Right cardiac atrium (tissue), 5 donors: ENCODE measurements at places on chromosomes 6 and 20.
A peak's percentile ranks its signal among the peaks of the same experiment; 100 is the strongest.

GRCh38 chr20:48626226-48626937 is 201.4 kb downstream of the PREX1 start:
- no peak for DNase-seq

GRCh38 chr6:105991561-105992314 is 94.4 kb upstream of the PRDM1 start:
- no peak for DNase-seq

GRCh38 chr6:1890071-1890470 is 280.4 kb downstream of the FOXC1 start:
- DNase-seq: no peak

- DNase-seq: no peak
Measured at GRCh38 chr20:20248620-20249200, 119.2 kb upstream of the INSM1 start.

GRCh38 chr6:35096129-35096862 is 44.8 kb downstream of the TCP11 start:
- DNase-seq: no peak

DNA sequence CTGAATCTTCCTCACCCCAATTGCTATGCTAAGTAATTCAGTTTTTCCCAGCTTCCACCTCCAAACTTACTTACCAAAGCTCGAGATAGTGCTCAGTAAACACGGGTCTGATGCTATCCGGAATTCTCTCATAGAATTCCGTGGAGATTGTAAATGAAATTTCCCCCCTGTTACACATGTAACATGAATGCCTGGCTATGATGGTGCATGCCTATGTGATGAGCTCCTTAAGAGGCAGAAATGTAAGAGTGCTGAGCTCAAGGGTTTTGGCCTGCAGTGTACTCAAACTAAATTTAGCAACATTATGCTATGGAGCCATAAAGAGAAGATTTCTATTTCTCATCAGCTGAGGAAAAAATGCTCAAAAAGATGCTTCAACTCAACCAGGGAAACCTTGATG is 133.4 kb upstream of the FUT9 start:
- no peak for DNase-seq

DNA sequence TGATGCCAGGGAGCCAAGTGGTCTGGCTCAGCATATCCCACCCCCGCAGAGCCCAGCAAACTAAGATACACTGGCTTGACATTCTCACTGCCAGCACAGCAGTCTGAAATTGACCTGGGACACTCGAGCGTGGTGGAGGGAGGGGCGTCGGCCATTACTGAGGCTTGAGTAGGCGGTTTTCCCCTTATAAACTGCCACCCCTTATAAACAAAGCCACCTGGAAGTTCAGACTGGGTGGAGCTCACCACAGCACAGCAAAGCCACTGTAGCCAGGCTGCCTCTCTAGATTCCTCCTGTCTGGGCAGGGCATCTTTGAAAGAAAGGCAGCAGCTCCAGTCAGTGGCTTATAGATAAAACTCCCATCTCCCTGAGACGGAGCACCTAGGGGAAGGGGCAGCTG is 19.4 kb downstream of the TINAG start:
- no peak for DNase-seq

DNA sequence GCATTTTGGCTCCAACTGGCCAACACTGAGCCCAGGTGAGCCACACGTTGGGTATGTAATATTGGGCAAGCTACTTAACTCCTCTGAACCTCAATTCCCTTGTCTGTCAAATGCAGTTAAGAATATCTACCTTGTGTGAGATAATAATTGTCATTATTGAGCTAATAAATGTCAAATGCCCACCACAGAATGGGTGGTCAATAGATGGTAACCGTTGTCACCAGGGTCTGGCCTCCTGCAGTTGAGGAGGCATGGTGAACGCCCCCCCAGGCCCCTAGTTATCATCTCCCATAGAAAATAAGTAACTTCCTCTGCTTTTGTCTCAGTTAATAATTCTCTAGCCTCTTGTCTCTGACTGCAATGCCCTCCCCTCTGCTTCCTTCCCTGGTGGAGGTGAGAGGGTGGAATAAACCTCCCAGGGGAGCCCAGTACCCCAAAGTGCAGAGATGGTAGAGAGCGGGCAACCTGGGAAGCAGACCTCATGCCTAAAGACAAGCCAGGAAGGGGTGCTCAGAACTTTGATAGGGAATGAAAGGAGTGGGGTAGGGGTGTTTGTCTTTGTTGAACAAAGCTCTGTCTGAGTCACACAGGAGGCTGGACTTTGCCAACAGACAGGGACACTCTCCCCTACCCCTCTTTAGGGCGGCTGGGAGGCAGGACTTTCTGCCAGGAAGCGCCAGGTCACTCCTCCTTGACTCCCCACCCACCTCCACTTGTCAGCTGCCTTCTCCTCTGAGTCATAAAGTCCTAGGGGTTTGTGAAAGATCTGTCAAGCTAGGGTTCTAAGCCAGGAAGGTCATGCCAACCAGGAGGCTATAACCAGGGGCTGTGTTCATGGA is 1.3 kb upstream of the UNC5CL start:
- DNase-seq: no peak

GRCh38 chr20:38870733-38871559 is 55.3 kb upstream of the FAM83D start:
- DNase-seq: peak; percentile 64

DNA sequence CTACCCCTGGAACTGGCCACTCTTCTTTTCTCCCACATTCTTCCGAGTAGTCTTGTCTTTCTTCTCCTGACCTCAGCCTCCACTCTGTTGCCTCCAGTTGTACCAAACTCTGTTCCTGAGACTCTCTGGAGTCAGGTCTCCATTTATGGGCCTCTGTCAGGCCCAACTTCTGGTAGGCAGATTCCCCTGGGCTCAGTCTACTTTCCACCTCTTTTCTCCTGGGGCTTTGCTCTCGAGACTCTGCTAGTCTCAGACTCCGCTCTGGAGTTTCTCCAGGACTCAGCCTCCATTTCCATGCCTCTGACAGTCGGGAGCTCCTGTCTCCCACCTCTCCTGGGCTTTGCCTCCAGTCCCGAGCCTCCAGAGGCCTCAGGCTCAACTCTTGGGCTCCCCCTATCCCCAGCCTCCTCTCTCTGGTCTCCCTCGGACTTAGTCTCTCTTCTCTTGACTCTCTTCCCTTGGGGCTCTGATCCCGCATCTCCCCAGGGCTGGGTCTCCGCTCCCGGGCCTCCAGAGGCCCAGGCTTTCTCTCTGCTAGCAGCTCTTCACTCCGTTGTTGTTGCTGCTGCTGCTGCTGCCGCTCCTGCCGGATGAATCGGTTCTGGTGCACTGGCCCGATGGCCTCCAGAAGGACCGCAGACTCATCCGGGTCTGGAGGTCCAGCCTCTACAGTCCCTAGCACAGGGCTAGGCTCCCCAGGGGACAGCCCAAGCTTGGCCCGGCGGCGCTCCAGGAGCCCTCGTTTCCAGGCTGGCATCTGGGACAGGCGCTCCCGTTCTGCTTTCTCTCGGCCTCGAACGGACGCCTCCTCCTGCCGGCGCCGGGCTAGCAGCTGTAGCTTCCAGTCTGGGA is 1.1 kb downstream of the PPP1R18 start:
- peak; percentile 74 for DNase-seq

GRCh38 chr6:42339991-42340401 is 111.7 kb downstream of the TRERF1 start:
- no peak for DNase-seq

GRCh38 chr6:154371281-154371680 is 14.7 kb upstream of the IPCEF1 start:
- DNase-seq: no peak

DNA sequence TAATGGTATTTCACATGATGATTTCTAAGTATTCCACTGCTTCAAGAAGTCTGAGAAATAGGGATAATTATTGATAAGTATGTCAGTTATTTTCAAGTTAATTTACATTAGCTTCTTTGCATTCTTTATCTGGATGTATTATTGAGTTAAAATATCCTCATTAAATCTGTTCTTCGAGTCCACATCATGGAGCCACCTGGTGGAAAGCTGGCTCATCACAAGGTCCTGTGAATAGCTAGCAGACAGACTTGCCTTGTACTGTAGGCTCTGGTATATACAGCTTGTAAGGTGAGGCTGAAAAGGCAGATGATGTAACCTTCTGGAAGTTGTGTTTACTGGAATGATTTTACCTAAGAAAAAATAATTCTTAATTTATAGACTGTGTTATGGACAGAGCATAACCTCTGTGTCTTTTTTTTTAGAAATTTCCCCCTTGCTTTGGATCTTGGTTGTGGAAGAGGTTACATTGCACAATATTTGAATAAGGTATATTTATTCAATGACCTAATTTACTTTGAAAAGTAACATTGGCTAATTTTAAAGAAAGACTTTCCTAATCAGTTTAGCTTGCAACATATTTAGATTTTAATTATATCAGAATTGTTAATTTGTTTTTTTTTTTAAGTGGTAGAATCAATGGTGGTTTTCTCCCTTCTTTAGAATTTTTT is 3.5 kb downstream of the NDUFAF5 start:
- DNase-seq: peak; percentile 45

- DNase-seq: no peak
Measured at GRCh38 chr6:136524339-136524935, 25.8 kb downstream of the MAP7 start.

DNA sequence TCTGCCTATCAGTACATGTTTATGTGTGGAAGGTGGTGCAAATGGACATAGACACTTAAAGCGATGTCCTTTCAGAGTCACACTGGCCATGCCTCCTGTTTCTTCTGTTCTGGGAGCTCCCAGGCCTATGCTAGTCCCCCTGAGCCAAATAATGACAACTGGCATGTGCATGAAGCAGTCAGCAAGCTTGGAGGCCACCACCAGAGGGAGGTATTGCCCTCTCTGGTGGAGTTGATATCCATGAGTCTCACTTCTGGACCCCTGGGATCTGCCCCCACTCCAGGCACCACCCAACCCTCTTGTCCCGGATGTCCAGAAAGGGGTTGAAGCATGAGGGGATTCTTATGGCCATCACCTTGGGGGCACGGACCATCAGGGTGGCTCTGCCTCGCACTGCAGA is 172.2 kb downstream of the AIG1 start:
- DNase-seq: peak; percentile 67

DNA sequence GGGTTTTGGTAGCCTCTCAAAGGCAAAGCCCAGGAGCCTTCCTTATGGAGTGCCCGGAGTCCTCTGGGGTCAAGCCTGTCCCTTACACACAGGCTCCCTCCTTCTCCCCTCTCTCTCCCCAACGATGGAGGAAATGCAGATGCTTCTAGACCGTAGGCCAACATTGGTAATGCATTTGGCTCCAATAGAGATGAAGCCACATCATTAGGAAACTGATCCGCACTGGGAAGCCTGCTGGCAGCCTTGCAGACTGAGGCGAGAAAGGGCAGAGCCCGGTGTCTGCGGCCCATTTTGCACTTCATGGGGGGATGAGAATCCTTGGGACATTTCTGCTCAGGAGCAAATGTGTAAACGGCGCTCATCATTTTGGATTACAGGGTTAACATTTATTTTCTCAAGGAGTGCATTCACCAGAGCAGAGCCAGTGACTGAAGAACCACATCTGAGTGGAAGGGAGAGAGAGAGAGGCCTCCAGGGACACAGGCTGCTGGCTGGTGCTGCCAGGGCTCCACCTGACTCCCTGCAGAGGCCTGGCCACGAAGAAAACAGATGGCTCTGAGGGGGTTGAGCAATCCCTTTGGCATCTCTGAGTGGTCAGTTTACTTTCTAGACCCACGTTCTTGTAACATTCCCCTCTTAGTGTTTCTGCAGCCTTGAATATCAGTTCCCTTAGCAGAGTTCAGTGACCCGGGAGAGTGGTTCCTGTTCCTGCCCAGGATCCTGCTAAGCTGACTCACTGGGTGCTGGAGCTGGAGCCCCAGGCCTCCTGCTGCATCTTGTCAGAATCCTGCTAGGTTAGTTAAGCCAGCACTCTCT is 4.4 kb upstream of the CST3 start:
- DNase-seq: peak; percentile 65

DNA sequence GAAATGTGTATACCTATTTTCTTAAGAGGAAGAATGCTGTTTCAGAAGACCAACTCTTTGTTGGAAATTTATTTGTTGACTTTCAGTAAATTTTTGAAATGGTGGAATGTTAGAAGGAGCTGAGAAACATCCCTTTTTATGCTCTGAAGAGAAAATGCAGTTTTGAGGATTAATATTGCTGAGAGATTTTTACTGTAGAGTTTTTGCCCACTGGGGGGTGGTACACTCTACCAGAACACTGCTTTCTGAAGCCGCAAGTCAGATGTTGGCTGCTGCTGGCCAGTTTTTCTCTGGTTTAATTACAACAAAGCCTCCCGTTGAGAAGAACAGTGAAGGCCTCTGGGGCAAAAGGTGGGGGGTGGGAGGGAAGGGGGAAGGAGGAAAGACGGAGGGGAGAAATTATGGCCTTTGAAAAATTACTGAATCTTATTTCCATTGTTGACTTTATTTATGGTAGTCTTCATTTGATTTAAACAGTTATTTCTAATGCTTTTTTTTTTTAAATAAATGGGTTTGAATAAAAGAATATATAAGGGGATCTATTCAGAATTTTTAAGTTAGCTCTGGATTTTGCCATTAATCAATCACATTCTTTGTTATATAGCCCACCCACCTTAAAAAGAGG is 3.0 kb downstream of the FLRT3 start:
- no peak for DNase-seq

GRCh38 chr6:164185471-164185871 is 771.0 kb downstream of the QKI start:
- DNase-seq: no peak

DNA sequence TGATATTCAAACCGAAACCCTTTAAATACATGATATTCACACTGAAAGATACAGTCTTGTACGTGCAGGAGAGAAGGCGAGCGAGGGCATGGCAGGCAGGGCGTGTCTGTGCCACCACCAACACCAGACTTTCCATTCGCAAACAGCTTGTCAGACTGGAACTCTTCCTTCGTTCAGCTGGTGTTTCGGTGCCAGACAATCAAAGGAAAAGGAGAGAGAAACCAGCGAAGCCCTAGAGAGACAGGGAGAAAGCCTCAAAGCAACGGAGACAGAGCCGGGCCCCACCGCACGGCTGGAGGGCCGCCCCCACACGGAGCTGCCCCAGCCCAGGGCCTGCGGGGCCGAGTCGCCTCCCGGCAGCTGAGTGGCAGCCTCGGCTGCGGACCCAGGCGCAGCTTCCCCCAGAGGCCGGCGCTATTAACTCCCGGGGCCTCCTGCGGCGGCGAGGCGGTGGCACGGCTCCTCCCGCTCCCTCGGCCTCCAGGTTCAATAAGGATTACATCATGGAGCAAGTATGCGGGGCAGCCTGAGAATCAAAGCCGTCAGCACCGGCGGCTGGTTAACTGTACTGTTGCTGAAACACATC is 32.1 kb upstream of the NR2E1 start:
- DNase-seq: peak; percentile 79

DNA sequence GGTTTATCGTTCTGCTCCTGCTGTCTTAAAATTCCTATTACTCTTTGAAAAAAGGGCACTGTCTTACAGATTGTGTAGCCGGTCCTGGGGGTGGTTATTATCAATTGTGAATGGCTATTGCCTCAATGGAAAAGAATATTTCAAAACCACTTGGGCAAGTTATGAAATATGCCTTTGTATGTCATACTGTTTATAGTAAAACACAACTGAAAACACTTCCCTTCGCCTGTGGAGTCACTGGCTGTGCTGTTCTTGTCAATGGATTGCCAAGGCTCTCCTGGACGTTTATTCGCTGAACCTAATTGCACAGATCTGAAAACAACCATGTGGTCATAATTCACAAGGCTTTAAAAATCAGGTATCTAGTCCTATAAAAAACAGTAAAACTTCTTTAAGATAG is 47.8 kb upstream of the TAGAP start:
- DNase-seq: no peak

GRCh38 chr20:25237610-25238318 is 10.1 kb upstream of the PYGB start:
- peak; percentile 66 for DNase-seq

- no peak for DNase-seq
Measured at GRCh38 chr6:101394936-101395335, 1.4 kb downstream of the GRIK2 start.

GRCh38 chr6:99485395-99485773 is 29.8 kb downstream of the USP45 start:
- DNase-seq: no peak

GRCh38 chr6:43524483-43524961 is 7.6 kb downstream of the POLR1C start:
- no peak for DNase-seq
